Effector memory CD4-positive, alpha-beta T cell (primary cell): ENCODE measurements at places on chromosomes 5 and 9.

DNA sequence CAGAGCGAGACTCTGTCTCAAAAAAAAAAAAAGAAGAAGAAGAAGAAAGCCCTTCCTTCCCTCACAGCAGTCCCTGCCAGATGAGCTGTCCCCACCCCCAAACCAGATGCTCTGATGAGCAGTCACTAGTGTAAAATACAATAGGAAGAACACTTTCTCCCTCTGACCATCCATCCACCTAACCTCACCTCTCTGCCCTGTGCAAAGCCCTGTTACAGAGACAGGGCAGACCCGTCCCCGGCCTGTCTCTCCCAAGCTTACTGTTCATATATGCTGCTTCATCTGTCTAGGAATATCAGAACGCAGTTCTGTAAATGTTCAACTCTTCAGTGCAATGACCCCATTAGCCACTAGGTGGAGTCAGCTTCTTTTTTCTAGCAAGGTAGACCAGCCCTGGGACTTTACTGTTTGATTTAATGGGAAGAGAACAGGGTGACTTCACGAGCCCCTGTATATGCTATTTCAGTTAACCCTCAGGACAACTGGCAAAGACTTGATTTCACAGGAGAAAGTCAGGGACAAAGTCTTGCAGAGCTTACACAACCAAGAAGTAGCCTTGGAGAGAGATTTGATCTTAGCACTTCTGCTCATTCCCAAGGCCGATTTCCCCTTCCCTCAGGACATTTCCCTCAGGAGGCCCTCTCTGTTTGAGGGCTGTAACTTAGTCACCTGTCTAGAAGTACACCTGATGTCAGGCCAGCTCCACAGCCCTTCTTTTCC, 14.9 kb upstream of the FGFR4 start:
- no peak for DNase-seq

DNA sequence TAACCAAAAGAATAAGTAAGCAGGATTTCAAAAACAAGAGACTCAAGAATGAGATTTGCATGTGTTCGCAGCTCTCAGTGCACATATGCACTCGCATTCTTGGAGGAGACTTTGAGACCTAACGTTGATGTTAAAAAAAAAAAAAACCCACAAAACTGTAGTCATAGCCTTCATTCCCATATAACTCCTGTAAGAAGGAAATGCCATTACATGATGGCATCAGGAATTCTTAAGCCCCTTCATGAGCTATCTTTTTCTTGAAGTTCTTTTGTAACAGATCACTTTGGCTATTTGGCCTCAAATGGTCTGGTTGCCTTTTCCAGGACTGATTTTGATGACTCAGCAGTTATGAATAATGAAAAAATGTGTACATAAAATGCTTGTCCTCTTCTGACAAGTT, 113.8 kb downstream of the ALDH1A1 start:
- DNase-seq: no peak

DNA sequence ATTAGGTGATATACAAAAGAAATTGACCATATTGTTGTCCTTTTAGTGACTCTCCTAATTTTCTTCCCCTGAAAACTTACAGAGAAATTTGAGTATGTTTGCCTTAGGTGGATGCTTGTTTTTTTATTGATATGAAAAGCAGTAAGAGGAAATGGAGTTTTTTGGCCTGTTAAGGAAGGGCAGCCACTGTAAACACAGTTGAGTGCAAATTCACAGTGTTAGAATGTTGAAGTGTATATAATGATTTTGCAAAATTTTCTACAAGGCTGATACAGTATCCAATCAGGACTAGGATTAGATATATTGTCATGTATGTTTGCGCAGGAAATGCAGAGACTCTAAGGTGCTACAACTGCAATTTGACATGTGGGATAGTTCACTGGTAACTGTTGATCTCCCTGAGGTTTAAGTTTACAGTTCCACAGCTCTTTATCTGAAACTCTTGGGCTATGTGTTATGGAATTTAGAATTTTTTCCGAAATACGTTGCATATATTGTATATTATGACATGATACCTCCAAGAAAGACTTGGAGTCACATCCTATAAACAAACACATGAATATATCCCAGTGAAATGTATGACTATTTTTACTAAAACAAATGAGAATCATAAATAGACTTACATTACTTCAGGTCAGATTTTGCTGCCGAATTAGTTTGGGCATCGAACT, 62.5 kb downstream of the FXN start:
- no peak for DNase-seq

DNA sequence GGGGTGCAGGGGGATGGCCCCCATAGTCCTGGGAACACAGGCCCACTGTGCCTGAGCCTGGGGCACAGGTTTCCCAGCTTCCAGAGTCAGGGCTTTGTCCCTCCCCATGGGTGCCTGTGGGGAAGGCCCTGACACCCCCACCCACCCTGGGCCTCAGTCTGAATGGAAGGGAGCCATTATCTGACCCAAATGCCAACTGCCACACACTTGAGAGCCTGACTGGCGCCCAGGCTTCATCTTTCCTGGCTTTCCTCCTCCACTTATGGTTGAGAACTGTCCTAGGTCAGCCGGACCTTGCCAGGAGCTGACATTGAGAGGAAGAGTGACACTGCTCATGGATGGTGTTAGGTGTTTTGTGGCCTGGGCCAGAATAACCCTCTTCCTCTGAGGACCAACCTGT, 24.0 kb downstream of the SH3PXD2B start:
- no peak for DNase-seq

DNA sequence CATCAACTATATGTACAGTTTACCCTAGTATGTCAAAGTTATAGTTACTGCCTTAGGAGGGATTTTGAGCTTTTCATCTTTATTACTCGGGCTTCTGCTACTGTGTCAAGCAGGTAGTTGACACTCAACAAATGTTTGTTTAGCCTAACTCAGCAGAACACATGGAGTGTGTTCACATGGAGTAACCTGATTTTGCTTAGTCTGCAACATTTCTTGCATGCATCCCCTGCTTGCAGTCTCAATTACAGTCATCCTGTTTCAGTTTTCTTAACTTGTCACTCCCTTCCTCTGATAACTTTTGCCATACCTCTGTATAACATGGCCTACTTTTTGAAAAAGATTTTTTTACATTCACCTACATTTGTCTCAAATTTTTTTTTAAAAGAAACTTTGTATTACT, 135.5 kb downstream of the NMUR2 start:
- DNase-seq: no peak

DNA sequence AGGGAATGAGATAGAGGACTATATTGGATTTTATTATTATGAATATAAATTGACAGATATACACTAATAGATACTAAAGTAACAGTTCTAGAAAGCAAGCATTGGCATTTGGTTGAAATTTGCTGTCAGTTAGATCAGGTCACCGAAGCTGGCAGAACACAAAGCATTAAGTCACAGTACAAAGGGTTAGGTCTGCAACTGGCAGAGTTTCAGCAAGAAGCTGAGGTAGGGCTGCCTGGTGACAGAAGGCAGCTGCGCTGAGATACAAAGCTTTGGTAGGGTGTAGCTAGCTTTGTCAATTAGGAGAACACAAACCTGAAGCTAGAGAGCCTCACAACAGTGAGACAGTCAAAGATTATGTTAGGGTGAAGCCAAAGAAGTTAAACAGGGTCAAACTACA, 6.3 kb upstream of the CSNK1G3 start:
- DNase-seq: no peak

DNA sequence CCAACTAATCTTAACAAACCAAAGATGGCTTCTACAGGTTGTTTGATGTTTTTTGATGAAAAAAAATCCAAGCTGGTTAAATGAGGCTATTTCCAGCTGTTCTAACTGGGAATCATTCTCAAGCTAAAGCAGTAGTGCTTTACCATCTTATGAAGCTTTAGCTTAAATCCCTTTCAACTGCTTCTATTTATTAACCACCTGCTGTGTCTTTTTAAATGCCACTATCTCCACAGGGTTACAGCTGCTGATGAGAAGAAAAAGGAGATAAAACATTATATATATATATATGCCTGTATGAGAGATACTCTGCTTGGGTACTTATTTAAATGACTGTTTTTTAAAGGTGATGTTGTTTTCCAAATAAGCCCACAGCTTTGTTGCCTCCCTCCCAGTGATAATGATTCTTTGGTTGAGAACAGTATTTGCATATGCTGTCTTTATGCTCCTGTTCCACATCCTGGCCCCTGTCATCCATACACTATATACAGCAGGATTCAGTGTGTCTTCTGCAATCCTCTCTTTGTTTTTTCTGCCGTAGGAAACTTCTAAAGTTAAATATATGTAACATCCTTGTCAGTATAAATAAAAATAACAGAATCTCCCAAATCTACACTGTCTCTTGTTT, 164.0 kb downstream of the PAM start:
- DNase-seq: no peak

DNA sequence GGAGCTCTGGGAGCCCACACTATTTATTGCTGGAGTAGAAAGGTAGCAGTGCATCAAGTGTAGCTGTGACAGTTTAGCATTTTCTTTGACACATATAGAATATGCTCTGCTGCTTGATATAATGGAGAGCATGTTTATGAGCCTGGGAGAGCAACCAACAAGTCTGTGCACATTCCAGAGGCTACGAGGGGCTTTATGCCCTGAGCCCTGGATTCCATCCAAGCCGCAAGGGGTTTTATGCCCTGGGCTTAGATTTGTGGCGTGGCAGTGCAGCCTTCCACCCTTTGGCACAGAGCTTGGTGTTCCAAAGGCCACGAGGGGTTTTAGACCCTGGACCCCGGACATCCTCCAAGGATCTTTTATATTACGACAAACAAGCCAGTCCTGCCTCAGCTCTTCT, 14.6 kb downstream of the CDH6 start:
- no peak for DNase-seq

- DNase-seq: no peak
These were observed 769.9 kb upstream of the ADAMTS16 start for GRCh38 chr5:4370218-4370617.

GRCh38 chr5:83407931-83408330, 63.6 kb upstream of the VCAN start:
- DNase-seq: no peak

DNA sequence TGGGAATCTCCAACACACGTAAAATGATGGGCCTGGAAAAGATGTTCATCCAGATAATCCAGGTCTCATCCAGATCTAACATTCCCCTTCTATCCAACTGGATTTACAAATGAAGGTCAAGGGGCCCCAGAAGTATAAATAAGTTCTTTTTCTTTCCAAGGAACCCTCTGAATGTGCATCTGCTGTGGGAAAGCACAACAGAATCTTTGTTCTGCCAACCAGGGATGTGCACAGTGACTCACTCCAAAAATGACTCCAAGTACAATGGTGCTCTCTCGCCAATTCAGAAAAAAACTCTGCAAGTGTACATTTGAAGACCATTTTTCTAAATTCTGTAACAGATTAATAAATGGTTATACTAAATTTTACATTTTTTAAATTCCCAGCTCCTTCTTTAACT, 12.4 kb downstream of the RAPGEF6 start:
- DNase-seq: no peak

- DNase-seq: no peak
These were observed 457.9 kb upstream of the PTGER4 start for GRCh38 chr5:40221796-40222195.

- DNase-seq: no peak
These were observed 13.5 kb downstream of the NREP start for GRCh38 chr5:111743512-111743911.

DNA sequence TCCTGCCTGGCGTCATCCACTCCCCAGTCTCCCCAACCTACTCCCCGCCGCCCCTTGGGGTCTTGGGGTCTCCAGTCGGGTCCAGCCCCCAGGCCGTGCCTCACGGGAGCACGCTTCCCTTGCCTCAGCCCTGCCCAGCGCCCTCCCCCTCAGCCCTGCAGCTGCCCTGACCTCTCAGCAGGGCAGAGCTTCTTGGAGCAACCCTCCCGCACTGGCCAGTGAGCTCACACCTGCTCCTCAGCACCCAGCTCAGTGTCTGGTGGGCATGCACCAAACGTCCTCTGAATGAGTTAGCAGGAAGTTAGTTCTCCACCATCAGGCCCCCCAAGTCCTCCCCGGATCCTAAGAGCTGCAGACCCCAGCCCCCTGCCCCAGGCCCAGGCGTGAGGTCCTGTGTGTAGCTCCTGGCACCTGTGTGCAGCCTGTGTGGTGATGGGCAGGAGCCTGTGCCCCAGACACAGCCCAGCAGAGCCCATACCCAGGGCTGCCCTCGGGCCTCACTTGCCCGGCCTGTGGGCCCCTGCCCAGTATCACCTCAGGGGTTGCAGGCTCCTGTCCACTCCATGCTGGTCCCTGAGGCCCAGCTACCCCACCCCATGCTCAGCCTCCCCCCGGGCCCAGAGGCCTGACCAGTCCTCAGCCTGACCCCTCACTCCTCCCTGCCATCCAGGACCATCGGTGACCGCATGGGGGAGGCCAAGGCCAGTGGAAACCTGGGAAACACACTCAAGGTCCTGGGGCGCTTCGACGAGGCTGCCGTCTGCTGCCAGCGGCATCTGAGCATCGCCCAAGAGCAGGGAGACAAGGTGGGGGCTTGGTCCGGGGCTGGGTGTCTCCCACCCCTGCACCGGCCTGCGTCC, 8.2 kb downstream of the GPSM1 start:
- no peak for DNase-seq

GRCh38 chr5:90473396-90474234, 956 bp downstream of the MBLAC2 start:
- no peak for DNase-seq

- DNase-seq: peak; percentile 5
These were observed 48.1 kb downstream of the THBS4 start for GRCh38 chr5:80083101-80083890.

DNA sequence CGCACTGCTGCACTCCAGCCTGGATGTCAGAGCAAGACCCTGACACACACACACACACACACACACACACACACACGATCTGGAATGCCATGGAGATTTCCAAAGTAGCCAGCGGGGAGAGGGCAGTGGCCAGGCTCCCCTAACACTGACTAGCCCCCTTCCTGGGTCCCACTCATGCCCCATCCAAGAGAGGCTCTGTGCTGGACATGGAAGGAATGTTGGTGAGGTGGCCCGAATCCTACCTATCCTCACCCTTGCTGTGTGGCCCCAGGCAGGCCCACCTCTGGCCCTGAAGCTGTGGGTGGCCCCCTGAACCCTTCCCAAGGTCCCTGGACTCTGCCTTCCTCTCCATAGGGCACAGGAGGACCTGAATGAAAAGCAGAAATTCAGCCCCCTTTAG, 7.3 kb downstream of the BRD3 start:
- no peak for DNase-seq

DNA sequence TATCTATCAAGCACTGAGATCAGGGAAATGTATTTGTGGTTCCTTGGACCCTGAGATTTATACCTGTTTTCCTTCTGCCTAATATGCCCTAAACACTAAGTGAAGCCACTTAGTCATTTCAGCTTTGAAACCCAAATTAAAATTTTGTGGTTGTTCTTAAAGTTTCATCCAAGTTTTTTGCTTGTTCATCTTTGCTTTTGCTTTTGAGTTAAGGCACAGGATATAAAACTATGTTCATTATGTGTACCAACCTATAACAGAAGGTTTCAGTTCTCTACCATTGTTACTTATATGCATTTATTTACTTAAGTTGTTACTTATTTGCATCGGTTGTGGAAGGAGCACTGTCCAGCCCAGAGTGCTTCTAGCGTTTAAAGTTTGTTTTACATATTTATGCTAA, 382.3 kb downstream of the PTPRD start:
- DNase-seq: no peak
